NCI-H1105 (cell line): ENCODE measurements at places on chromosomes 2 and 18.

- DNase-seq = no peak
Measured at GRCh38 chr2:234025466-234025865, 25.0 kb upstream of the SPP2 start.

- DNase-seq = no peak
Measured at GRCh38 chr18:73245345-73245744, 377.6 kb upstream of the NETO1 start.

DNA sequence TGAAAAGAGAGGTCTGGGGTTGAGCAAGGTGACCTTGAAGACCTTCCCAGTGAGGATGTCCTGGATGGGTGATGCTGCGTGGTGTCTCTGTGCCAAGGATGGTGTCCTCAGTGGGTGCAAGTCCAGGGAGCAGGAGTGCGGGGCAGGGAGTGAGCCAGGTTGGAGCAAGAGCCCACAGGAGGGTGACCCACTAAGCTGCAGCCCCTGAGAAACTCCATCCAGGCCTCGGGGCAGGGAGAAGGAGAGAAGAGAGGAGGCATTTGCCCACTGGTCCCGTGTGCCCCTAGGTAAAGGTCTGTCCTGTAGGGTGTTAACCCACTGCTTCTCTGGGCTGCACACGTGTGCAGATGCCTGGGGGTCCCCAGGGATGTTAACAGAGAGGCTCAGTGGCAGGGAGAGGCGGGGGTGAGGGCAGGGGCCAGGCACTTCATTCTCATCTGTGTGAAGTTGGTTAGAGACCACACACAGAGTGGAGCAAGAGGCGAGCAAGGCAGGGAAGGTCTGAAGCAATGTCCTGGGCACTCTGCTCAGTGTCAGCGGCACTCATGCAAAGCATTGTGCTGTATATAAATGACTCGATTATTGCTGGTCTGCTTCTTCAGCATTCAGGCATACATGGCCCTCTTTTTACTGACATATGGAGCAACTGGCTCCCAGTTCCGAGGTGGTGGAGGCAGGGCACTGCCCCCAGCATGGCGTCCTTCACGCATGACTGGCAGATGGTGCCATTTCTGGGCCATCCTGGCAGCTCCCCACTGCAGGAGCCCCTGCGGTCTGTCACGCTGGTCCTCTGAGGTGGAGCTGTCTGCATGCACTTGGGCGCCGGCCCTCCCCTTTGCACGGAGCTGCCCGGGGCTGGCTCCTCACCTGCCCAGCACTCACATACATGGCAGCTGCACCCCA, 117.2 kb upstream of the HS6ST1 start:
- no peak for DNase-seq

GRCh38 chr2:157672129-157672528, 43.5 kb upstream of the ACVR1C start:
- no peak for DNase-seq

DNA sequence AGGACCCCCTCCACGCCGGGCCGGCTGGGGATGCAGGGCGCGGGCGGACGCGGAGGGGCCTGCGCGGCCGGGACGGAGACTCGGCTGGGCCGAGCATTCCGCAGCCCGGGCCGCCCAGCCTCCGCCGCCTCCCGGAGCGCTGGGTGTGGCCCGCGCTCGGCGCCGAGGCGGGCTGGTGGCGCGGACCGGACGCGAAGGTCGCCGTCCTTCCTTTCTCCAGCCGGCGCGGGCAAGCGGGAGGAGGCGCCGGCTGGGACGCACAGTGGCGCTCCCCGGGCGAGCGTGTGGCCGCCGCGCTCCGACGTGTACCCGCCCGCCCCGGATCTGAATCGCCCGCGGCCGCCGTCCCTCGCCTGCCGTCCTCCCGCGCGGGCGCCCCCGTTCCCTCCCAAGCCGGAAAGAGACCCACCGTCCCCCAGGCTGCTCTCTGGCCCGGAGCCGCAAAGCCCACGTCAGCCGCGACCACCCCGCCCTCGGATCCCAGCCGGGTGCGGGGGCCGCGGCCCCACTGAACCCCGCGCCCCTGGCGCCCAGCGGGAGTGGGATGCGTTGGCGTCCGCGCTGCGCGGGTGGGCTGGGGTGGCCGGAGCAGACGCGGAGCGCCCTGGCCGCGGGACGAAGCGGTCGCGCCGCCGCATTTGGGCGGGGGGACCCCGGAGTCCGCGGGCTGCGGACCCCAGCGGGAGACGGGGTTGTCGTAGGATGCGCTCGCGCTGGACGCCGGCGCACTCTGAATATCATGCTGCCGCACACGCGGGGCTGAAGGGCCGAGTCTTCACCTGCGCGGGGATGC, 634 bp downstream of the SPATS2L start:
- DNase-seq = peak; percentile 12

DNA sequence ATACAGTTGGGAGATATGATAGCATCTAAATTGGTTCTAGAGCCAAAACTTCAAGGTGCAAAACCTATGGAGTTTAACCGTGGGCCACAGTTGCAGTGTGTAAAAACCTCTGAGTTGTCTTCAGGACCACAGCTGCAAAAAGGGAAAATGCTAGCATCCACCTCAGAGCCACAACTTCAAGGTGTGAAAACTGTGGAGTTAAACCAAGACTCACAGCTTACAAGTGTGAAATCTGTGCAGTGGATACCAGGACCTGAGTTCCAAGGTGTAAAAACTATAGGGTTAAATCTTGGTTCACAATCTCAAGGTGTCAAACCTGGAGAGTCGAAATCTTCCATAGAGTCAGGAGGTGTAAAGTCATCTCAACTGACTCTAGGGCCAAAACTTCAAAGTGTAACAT, 10.4 kb upstream of the ZNF512 start:
- DNase-seq = no peak

GRCh38 chr2:44163777-44164176, 4.9 kb upstream of the PPM1B start:
- DNase-seq = no peak

DNA sequence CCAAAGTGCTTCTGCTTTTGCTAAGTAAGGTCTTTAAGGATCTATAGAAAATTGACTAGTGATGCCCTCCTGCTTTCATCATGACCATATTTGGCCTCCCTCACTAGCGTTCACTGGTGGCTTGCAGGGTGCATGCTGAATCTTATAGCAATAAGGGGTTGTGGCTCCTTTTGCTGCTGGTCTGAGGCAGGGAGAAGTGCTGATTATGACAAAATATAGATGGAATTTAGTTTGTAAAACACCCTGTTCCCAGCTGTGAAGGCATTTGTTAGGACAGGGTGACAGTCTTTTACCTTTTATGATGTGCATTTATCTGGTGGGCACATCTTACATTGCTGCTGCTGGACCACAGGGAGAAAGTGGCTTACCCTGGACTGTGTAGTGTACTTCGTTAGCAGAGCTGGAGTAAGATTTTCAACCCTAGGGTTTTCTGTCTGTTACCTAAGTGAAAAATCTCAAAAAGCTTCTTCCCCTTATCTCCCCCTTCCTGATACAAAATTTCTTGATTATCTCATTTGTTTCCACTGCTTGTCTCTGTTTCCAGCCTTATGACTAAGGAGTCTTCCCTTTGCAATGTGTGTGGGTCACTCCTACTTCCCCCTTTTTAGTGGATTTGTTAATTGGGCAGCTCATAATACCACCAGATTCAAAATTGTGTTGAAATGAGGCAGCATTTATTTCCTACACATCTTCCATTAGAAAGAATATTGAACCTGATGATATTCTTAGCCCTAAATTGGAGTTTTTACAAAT, 21.2 kb upstream of the RPL37A start:
- no peak for DNase-seq

DNA sequence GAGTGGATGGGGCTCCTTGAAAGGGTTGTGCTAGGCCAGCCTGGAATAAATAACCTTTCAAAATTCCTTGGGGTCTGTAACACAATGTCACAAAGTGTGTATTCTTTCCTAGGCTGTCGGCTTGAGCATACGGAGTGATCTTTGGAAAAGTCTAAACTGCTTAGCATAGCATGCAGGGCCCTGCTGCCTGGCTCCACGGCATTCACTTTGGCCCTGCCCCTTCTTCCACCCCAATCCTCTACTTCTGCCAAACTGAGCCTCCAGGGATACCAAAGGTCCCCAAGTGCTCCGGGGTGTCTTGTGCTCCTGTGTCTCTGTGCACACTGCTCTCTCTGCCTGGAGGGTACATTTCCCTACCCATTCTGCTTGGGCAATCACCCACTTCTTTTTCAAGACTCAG, 196.1 kb downstream of the LTBP1 start:
- DNase-seq = no peak
